ENCODE measurements at places on chromosomes 7 and 10. TPM values are rescaled to one million over a fixed set of nuclear protein-coding genes. Genes with fewer than 3 reads are reported as not detected.

CALML3 gene
- not detected for total RNA-seq

SEPTIN7 gene
- 339 TPM for total RNA-seq

C10orf90 gene
- not detected for total RNA-seq

ALDH18A1 gene
- total RNA-seq = 135 TPM

OR6V1 gene
- total RNA-seq = not detected

TRIM74 gene
- total RNA-seq = not detected
